ENCODE measurements at places on chromosomes 7 and 10.

GRCh38 chr10:119441151-119441821, 101.2 kb downstream of the RGS10 start:
- DNase-seq = no peak

DNA sequence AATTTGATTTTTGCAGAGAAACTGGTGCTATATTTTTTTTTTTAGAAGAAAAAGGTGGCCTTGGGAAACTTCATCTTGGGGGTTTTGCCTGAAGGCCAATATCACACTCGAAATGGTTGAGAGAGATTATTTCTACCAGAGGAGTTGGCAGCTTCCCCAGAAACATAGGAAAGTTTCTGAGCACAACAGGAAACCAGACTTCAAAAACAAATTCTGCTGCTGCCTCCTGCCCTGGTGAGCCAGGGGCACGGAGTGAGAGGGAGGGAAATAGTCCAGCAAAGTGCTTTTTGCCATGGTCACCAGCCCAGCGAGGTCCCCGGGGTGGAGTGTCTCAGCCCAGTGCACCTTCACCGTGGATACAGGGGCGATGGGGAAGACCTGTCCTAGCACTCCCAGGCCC, 61.1 kb downstream of the FOXI2 start:
- no peak for DNase-seq

GRCh38 chr10:100333661-100334440, 3.8 kb upstream of the PKD2L1 start:
- DNase-seq = no peak

DNA sequence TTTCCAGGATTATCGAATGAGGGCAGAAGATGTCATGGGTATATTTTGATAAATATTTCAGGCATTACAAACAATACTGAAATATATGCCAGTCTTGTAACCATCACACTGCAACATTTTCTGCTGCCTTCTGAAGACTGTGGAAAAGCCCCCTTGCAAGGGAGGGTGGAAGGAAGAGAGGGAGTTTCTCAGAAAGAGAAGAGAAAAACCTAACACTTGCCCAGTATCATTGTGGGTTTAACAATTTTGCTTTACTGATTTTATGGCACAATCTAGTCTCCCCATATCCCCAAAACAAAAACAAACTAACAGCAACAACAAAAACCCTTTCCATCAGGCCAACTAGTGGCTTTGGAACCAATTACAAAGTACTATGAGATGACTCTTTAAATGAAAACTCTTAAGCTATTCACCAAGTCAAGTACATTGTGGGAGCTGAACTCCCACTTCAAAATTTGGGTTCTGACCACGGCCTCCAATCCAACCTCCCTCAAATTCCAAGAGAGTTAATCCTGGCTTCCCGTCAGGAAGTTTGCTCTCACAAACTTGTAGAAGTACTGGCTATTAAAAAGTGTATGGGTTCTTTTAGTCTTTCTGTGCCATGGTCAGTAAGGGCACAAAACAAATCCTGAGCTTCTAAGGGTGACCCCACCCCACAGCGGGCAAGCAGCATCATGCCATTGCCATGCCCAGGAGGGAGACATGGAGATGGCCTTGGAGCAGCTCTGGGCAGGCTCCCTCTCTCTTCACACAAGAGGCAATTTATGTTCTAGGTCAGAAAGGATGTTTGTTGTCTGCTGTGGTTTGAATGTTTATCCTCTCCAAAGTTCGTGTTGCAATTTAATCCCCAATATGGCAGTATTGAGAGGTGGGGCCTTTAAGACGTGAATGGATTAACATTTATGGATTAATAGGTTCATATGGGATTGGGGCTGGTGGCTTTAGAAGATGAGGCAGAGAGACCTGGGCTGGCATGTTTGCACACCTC, 96.3 kb downstream of the JAZF1 start:
- no peak for DNase-seq

DNA sequence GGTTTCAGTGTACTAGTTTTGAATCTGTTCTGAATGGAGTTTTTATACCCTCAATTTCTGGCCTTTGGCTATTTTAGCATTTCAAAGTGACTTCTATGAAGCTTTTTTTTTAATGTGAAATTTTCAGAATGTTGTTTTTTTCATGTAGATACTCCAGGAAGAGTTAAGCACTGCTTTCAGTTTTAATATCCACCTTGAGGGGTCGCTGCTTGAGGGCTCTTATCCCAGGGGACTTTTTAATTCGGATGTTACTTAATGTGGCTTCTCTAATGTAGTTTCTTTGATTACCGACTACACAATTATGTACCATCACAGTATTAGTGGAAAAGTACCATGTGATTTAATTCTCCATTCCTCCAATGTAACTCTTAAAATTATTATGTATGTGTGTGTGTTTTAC, 5.2 kb downstream of the IFIT5 start:
- DNase-seq = no peak

DNA sequence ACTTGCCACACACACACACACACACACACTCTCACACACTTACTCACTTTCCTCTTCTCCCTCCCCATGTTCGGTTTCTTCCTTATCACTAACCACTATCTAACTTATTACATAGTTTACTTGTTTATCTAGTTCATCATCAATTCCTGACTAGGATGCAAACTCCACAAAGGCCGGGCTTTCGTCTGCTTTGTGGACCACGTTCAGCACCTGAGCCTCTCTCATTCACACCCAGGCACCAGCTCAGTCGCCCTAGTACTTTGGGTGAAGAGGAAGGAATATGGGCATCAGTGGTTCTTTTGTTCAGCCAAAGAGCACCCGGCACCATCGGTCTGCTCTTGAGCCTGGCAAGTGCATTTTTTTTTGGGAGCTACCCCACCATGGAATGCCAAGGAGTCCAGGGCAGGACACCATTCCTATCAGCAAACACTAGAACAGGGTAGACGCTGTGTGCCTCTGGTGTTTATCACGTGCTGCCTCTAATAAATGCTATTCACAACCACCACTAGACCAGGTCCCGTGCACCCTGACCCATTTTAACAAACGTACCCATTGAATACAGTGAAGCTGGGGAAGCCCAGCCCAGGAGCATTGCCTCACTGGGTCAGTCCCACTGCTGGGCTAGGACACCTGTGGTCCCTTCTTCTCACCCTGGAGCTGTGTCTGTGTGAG, 2.2 kb downstream of the C10orf67 start:
- DNase-seq = no peak

- DNase-seq = no peak
These were observed 578 bp downstream of the CACUL1 start for GRCh38 chr10:118754229-118754555.

- DNase-seq = no peak
These were observed 137.6 kb upstream of the THSD7A start for GRCh38 chr7:11969643-11970042.

DNA sequence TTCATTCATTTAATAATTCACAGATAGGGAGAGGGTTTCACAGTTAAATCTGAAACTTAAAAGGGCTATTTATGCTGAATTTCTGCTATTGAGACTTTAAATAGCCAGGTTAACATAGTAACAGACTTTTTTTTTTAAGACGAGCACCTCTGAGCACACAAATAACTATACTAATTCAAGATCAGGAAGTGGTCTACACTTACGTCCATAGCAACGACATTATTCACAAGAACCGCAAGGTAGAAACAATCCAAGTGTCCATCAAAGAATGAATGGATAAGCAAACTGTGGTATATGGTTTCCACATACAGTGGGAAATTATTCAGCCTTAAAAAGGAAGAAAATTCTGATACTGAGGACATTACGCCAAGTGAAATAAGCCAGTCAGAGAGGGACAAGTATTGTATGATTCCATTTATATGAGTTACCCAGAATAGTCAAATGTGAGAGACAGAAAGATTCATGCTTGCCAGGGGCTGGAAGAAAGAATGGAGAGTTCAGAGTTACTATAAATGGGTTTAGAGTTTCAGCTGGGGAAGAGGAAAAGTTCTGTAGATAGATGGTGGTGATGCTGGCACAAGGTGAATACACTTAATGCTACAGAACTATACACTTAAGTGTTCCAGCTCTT, 140.3 kb upstream of the LAMB4 start:
- no peak for DNase-seq

Data from activated CD8-positive, alpha-beta memory T cell treated with anti-CD3 and anti-CD28 coated beads for 4 hours (primary cell).